ENCODE measurements at places on chromosomes 2 and 18. TPM values are rescaled to one million over a fixed set of nuclear protein-coding genes. Genes with fewer than 3 reads are reported as not detected.

Gene CASP10
- total RNA-seq = 16.4 TPM

Gene DPP10
- total RNA-seq = not detected

Gene GPR45
- not detected for total RNA-seq

Gene CD207
- 0.23 TPM for total RNA-seq

Gene ASPRV1
- 1.1 TPM for total RNA-seq

Gene OLA1
- total RNA-seq = 43.6 TPM

Gene WNT10A
- 14.4 TPM for total RNA-seq

DNA sequence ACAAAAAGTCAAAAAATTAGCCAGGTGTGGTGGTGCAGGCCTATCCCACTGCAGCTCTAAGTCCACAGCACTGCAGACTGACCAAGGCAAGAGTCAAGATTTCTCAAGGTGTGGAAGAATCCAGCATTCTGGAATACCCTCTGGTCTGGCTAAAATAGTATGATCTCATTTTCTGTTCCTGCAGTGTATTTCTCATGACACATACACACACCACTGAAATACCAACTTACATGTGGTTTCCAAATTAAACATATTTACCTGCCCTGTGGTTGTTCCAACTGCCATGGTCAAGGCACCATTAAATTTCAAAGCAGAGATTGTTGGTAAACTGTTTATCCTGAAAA, 30.9 kb downstream of the NOL10 start:
- DNase-seq = no peak

DNA sequence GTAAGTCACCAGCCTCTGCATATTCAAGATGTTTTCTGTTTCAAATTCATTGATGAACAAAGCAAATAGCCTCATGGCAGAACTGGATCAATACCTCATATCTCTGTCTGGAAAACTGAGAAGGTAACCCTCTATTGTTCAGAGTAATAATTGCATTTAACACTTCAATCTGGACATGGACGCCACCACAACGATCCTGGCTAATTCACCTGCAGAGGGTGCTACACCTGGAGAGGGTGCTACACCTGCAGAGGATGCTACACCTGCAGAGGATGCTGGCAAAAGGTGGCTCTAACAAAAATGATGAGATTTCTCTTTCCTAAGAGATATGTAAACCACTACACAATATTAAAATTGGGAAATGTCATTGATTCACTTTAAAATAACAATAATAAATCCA, 183.1 kb upstream of the HNRNPA3 start:
- no peak for DNase-seq

All from T-helper 17 cell (primary cell).